Pulmonary artery endothelial cell (primary cell): ENCODE measurements at places on chromosomes 5 and 9. TPM values are rescaled to one million over a fixed set of nuclear protein-coding genes. Genes with fewer than 3 reads are reported as not detected.

ASPN gene
- total RNA-seq: 0.07 and 0.11 TPM in 2 replicates

LCN9 gene
- total RNA-seq: not detected in 2 replicates

TMEM215 gene
- under 0.01 and 0.18 TPM in 2 replicates for total RNA-seq

NAIF1 gene
- total RNA-seq: 10.1 and 16.3 TPM in 2 replicates

TAF11L10 gene
- not detected in 2 replicates for total RNA-seq

GALNT12 gene
- total RNA-seq: 0.74 and 1.2 TPM in 2 replicates

FGD3 gene
- total RNA-seq: not detected in 2 replicates

BTNL8 gene
- not detected in 2 replicates for total RNA-seq

PFN3 gene
- not detected in 2 replicates for total RNA-seq

CKMT2 gene
- total RNA-seq: 0.07 TPM in 1 of 2 replicates, not detected in the other

PTPRD gene
- total RNA-seq: 0.60 and 1.5 TPM in 2 replicates

ALDOB gene
- total RNA-seq: not detected in 2 replicates

RLN2 gene
- total RNA-seq: 0.35 TPM in 1 of 2 replicates, not detected in the other

SEC16A gene
- total RNA-seq: 18.8 and 19.9 TPM in 2 replicates

ANKRD31 gene
- not detected in 2 replicates for total RNA-seq

GLRA1 gene
- total RNA-seq: not detected in 2 replicates
